ENCODE measurements at places on chromosomes 7 and 10.

DNA sequence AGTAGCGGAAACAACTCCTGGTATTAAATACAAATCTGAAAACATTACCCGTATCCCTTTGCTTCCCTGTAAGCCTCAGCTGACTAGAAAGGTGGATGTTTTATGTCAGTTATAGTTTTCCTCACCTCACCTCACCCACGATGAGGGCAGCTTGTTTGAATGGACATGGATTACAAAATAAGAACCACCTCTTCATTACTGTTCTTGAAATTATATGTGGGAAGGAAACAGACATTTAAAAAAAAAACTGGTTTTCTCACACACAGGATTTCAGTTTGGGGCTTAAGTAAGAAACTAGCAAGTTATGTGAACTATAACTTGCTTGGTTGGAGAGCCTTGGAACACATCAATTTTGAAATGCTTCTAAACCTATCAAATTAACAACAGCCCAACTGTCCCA is 232.9 kb upstream of the CCDC6 start:
- no peak for DNase-seq

GRCh38 chr7:39069896-39070881 is 92.5 kb downstream of the POU6F2 start:
- no peak for DNase-seq

DNA sequence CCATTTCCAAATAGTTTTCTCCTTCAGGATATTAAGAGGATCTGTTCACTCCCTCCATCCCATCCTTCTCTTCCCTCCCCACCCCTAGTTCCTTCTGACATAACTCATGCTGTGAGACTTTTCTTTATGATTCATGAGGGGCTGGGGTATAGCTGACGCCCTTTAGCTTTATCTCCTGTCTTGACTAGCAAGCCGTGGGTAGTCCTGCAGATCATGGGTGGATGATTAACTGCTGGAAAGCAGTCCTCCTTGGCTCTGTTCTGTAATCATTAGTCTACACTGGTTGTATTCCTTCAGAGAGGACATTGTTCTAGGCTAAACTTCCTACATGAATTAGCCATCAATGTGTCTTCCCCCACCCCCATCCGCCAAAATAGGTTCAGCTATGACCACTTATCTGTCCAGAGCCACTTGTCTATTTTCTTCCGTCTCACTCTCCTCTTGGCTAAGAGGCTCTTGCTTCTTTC is 135.4 kb downstream of the LRRC4 start:
- no peak for DNase-seq

GRCh38 chr10:20004087-20004523 is 187.9 kb downstream of the PLXDC2 start:
- DNase-seq: no peak

DNA sequence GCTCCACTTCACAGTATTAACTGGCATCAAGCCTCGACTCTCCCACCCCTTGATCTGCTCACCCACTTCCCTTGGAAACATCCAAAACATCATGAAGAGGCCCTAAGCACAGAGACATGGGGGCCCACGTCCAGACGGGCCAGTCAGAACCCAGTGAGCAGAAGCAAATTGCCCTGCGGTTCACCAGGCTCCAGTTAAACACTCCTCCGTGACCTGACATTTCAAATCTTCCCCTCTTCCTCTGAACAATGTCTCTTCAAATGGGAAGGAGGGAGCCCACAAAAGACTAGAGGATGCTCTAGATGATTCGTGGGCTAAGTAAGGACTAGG is 44.8 kb downstream of the CLEC2L start:
- no peak for DNase-seq

GRCh38 chr10:58757352-58758065 is 244.8 kb downstream of the BICC1 start:
- DNase-seq: no peak

DNA sequence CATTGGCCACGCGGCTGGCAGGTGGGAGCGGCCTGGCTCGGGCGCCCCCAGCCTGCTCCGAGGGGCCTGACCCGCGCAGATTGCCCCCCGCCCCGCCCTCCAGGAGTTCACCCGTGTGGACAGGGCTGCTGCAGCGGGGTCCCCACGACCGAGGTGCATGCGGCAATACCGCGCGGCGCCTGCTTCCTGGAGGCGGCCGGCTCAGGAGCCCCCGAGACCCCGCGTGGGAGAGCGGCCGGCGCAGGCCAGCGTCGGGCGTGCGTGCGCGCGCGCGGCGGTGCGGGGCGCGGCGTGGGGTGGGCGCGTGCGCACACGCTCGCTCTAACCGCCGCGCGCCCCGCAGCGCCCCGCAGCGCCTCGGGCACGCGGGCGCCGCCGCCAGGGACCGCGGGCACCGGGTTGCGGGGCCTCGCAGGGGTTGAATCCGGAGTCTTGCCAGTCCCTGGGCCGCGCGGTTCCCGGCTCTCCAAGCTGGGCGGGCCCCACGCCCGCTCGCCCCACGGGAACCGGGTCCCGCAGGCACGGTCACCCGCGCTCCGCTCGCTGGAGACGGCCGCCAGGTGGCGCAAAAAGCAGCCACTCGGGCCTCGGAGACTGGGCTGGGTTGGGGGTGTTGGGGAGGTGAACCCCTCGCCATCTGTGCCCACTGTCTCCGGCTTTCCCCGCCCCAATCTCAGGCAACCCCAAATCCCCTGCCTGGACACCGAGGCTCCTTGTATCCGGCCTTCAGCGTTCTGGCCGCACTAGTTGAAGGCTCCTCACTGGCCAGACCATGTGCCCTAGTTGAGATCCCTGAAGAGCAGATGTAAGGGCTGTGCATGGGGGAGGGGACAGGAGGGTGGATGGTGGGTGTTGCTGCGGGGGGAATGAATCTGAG is 1.3 kb upstream of the ACHE start:
- peak; percentile 76 for DNase-seq

GRCh38 chr10:34121781-34122622 is 693.1 kb downstream of the PARD3 start:
- no peak for DNase-seq

DNA sequence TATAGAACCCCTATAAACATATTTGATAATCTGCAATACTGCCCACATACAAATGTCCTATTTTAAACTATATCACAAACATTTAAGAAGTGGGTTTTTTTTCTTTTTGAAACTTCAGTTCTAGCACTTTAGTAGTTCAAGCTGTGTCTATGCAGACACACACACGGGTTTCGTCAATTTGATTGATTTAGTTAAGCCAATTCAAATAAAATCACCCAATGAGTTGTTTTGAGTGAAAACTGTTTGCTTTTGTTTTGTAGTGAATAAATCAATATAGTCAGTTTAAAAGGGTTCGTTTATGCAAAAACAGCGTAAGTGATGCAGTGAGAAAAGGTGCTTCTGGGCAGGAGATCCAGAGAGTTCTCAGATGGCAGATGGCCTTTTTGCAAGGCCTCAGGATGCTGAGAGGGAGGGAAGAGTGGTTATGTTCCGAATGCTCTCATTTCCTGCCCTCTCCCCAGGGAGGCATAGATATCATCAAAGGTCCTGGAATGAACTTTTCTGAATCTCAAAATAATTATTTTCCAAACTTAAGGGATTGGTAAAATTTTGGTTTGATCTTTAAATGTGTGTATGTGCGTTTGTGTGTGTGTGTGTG is 102.7 kb downstream of the AGMO start:
- DNase-seq: no peak

DNA sequence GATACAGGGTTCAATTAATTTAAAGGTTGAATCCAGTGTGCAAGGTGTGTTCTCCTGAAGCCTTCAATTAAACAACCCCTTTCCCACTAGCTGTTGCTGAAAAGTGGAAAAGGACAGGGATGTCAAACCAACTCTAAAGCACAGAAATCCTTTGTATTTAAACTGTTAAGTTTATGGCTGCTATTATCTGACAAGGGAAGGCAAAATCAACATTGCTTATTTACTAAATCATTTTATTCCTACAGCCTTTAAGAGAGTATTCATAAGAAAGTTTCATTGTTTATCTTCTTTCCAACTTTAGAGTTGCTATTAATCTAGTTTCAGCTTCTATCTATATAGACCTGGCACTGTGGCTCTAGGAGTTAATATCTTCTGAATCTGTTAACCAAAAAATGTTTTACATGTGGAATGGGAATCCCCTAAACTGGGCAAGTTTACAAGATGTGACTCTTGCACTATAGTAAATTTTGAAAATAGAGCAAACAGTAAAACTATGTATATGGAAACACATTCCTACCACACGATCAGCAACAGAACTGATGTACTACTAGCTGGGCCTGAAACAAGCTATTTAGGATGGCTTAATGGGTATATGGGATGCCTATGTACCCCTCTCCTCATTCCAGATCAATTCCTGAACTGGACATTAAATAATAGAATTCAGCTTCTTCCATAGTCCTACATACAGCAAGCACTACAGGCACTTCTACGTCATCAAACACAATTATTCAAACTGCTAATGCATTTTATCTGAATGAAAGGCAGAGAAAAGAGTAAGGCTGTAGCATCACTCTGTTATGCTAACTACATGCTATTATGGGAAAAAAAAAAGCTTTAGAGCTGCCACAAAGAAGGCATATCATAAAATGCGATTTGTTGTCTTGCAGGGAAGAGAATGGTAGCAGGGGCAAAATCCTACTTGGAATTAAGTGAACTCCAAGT is 52.8 kb downstream of the CDK6 start:
- DNase-seq: no peak

GRCh38 chr7:148083448-148083847 is 507.1 kb upstream of the C7orf33 start:
- DNase-seq: no peak

- no peak for DNase-seq
Measured at GRCh38 chr10:95312986-95313495, 22.2 kb upstream of the PDLIM1 start.

DNA sequence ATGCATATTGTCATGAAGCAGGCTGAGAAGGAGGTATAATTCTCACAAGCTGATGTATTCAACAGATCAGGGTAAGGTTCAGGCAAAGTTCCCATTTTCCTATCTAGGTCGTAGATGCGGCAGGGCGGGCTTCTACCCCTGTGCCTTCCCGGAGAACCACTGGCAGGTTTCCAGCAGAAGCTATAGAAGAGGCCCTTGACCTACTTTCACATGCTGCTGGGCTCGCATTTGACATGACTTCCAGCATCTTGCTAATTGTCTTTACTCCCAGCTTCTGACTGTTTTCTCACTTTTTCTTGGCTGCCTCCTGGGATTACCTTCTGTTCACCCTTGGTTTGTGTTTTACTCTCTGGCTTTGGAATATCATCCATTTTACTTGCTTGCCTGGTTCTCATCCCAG is 32.6 kb upstream of the ORC5 start:
- DNase-seq: no peak

GRCh38 chr10:107666214-107666613 is 501.7 kb upstream of the SORCS1 start:
- DNase-seq: no peak

DNA sequence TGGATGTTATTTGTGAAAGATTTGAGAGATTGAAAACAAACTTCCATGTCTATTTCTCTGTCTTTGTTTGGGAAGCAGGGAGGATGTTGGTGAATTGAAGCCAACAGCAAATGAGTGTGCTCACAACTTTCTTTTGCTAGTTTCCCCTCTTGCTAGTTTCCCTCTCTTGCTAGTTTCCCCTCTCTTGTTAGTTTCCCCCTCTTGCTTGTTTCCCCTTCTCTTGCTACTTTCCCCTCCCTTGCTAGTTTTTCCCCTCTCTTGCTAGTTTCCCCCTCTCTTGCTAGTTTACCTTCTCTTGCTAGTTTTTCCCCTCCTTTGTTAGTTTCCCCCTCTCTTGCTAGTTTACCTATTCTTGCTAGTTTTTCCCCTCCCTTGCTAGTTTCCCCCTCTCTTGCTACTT is 613.3 kb downstream of the LRMDA start:
- DNase-seq: no peak

DNA sequence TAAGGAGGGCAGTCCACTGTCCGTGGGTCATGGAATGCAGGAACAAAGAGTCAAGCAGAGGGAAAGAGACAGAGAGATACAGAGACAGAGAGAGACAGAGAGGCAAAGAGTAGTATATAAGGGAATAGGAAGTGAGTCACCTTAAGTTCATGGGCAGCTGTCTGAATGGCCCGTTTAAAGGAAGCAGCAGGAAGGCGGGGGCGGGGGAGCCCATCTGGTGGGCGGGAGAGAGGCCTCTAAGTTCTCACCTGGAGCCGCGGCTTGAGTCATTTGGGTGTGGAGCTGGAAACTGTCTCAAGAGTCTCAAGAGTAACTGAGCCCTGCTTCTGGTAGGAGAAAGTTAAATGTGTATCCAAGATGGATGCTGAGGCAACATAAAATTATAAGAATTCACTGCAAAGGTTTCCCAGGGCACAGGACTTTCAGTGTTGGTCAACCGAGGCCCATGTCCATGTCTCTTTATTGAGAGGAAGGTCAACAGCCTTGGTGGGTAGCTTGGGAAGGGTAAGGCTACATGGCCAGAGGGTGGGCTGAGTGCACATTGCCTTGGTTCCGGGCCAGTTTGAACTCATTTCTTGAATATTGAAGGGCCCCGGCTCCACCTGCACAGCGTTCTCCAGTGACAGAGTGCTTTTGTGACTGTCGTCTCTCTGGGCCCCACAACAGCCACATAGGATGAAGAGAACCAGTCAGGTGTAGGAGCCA is 85.5 kb upstream of the CACUL1 start:
- no peak for DNase-seq

- peak; percentile 64 for DNase-seq
Measured at GRCh38 chr7:150716368-150716767, at the start of gene GIMAP1. Gene GIMAP1 (plus strand): TSS chr7:150716613. CDS start chr7:150719048, 2,435 bp downstream.

DNA sequence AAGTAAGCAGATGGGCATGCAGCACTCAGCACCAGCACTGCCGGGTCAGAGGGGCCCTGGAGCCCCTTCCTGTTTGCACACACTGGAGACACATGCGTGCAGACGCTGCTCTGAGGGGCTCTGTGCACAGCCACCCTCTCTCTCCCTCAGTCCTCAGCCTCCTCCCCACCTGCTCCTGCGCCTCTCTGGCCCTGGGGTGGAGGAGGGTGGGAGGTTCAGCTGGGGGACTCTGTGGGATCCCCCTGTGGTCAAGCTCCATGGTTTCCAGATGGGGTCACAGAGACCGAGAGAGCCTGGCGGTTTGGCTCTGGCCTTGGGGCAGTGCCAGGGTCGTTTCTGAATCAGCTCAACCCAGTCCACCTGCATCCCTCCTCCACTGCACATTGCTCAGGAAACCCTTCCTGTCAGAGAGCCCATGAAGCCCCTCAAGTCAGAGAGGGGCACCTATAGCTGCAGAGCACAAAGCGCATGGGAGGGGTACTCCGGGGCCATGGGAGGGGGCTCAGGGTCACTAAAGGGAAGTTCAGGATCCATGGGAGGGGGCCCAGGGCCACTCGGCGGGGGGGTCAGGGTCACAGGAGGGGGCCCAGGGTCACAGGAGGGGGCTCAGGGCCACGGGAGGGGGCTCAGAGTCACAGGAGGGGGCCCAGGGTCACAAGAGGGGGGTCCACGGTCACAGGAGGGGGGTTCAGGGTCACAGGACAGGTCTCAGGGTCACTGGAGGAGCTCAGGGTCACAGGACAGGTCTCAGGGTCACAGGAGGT is 161.7 kb downstream of the ADARB2 start:
- no peak for DNase-seq

Measured in T-cell (primary cell).